ENCODE measurements at places on chromosomes 7 and 10. TPM values are rescaled to one million over a fixed set of nuclear protein-coding genes. Genes with fewer than 3 reads are reported as not detected.

The CHN2 gene
- 1.6 TPM for total RNA-seq

DNA sequence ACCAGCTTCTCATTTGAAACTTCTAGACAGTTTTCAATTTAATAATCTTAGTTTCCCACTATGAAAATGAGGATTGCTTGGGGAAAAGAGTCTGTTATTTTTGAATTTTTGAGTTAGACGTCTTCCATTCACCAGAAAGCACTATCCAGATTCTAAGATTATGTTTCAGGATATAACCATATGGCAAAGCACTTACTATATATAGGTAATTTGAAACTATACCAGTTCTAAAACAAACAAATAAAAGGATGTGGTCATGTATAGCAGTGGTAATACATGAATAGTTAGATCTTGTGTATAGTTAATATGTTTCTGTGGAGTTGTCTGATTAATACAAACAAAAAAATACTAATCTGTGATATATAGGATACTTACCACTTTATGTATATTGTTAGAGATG, 320.0 kb downstream of the EXOC4 start:
- H3K4me3 ChIP-seq, result no peak overlapping the region
- no peak overlapping the region for H3K27ac ChIP-seq
- DNase-seq, result no peak
- H3K27me3 ChIP-seq, result no peaks in the 10 kb centered on the region

GRCh38 chr10:1198453-1199344, 142.5 kb downstream of the WDR37 start:
- H3K36me3 ChIP-seq, result no peaks in the 10 kb centered on the region
- peaks cover 3% of the 10 kb centered on the region for H3K4me1 ChIP-seq
- no peaks in the 10 kb centered on the region for H3K27me3 ChIP-seq
- DNase-seq, result no peak
- no peak overlapping the region for H3K27ac ChIP-seq

GRCh38 chr10:125707541-125708468, 11.7 kb upstream of the EDRF1 start:
- no peak overlapping the region for H3K27ac ChIP-seq
- DNase-seq, result no peak
- no peaks in the 10 kb centered on the region for H3K4me1 ChIP-seq
- no peak overlapping the region for H3K4me3 ChIP-seq
- peaks cover 3% of the 10 kb centered on the region for H3K36me3 ChIP-seq

DNA sequence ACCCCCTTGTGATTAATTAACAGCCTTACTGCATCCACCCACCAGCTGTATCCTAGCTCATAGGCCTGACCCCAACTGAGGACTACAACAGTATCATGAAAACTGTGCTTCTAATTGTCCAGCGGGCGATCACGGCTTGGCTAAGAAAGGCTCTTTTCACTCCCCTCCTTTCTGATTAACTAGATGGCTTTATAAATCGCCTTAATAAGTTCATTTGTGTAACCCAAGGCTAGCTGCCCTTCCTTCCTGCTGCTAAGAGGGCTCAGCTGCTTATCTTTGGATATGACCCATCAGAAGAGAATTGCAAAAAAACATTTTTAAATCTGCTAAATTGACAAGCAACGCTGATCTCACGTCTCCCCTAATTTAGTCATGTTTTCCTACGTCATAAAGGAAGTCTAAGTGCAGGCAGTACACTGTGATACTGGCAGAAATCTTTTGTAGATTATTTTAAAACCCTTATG, 163.0 kb upstream of the LAMB4 start:
- H3K27me3 ChIP-seq, result no peaks in the 10 kb centered on the region
- H3K36me3 ChIP-seq, result peaks cover 6% of the 10 kb centered on the region
- H3K27ac ChIP-seq, result no peak overlapping the region
- no peak overlapping the region for H3K4me3 ChIP-seq
- H3K4me1 ChIP-seq, result peaks cover 19% of the 10 kb centered on the region
- DNase-seq, result no peak

GRCh38 chr10:76316234-76316633, 884.8 kb downstream of the LRMDA start:
- H3K4me1 ChIP-seq, result no peaks in the 10 kb centered on the region
- no peak for DNase-seq
- no peaks in the 10 kb centered on the region for H3K36me3 ChIP-seq
- H3K27me3 ChIP-seq, result peaks cover 3% of the 10 kb centered on the region
- no peak overlapping the region for H3K27ac ChIP-seq

DNA sequence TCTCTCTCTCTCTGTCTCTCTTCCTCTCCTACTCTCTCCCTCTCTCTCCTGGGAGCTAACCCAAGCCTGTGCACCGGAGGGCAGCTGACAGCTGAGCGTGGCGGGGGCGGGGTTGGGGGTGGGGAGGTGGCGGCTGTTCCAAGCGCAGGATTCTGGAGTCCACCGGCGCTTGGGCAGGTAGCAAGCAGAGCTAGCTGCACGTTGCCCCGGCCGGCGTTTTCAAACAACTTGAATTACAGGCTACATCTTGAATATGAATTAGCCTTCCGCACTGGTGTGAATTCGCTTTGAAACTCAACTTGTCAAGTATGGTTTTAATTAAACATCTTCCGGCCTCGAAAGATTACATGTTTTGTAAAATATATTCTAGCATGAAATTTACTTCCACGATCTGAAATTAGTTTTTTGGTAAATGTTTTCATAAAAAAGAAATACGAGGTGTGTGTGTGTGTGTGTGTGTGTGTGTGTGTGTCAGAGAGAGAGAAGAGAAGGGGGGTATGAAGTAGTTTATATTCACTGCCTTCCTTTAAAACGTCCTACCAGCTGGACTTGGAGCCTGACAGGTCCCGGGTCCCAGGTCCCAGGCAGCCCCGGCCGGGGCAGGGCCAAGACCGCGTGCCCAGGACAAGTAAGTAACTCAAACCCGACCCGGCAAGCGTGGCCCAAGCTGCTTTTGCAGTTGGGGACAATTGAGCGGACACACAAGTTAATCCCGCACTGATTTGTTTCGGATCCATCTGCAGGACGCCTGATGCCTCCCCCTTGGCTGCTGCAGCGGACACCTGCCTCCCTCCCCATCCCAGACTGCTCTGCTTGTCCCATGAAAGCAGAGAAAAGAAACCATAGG, 9.0 kb upstream of the DLX6 start:
- peaks cover 8% of the 10 kb centered on the region for H3K36me3 ChIP-seq
- H3K4me3 ChIP-seq, result no peak overlapping the region
- H3K27me3 ChIP-seq, result peaks cover 100% of the 10 kb centered on the region
- DNase-seq, result no peak
- no peak overlapping the region for H3K27ac ChIP-seq

- H3K36me3 ChIP-seq, result peaks cover 10% of the 10 kb centered on the region
- H3K4me1 ChIP-seq, result peaks cover 2% of the 10 kb centered on the region
- DNase-seq, result peak; percentile 44
- H3K27me3 ChIP-seq, result no peaks in the 10 kb centered on the region
- no peak overlapping the region for H3K4me3 ChIP-seq
Observed at GRCh38 chr7:139618482-139619366, 95.2 kb downstream of the CLEC2L start.

Measured in activated naive CD8-positive, alpha-beta T cell treated with anti-CD3 and anti-CD28 coated beads for 36 hours (primary cell).